ENCODE measurements at places on chromosomes 3 and 15.
A peak's percentile ranks its signal among the peaks of the same experiment; 100 is the strongest.

GRCh38 chr15:98904544-98904943 is 103.0 kb downstream of the PGPEP1L start:
- no peak overlapping the region for H3K4me3 ChIP-seq
- peaks cover 20% of the 10 kb centered on the region for H3K36me3 ChIP-seq
- peaks cover 4% of the 10 kb centered on the region for H3K4me1 ChIP-seq
- no peak overlapping the region for H3K27ac ChIP-seq
- no peaks in the 10 kb centered on the region for H3K27me3 ChIP-seq

DNA sequence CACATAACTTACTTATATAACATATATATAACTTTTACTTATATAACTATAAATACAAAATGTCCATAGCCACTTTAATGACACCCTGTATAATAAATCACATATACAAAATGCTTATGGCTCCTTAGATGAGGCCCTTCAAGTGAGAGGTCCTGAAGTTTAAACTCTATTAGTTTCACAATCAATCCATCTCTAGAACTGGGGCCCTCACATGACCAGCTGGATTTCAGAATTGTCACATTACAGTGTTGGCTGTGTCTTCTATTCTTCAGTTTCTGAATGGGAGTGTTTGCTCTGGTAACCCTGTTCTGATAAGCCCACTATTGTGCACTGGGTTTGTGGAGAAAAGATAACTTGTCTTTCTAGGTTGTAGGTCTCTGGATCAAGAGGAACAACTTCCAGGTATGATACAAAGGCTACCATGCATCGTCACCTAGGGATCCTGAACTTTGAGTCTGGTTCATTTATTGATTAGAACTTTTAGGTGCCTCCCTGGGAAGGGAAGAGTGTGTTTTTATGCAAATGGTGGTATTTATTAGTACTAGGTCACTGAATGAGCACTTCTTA is 107.9 kb downstream of the DNAH12 start:
- H3K27me3 ChIP-seq = no peaks in the 10 kb centered on the region
- H3K27ac ChIP-seq = no peak overlapping the region
- H3K4me1 ChIP-seq = no peaks in the 10 kb centered on the region
- H3K4me3 ChIP-seq = no peak overlapping the region

DNA sequence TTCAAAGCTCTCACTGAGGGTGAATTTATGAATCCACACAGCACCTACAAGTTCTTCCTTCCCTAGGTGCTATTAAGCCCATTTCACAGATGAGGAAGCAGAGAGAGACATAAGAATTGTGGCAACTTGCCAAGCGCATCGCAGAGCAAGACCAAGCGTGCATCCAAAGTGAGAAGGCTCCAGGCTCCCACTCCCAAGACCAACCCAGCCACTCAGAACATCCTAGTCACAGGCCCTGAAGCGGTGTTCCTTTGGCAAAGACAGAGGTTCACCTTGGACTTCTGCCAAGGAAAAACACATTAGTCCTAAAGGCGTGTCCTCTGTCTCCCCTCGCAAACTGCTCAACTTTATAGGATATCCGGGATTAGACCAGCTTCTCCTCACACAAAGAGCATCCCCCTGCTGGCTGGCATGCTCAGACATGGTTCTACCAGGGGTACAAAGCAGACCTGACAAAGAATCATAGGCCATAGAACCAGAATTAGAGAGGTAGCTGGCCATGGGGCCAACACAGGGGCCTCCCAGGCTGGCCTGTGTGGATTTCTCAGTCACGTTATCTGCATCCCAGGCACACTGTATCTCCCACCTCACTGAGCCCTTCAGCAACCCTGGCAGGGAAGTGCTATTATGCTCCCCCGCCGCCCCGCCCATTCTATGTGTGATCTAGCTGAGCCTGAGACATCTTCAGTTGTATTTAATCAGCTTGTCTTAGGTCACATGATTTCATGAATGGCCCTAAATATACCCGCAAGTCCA is 160.2 kb downstream of the FOXP1 start:
- 0 out of 2 replicates have a peak, but pooled peaks cover 2% of the 10 kb centered on the region for H3K4me1 ChIP-seq
- H3K36me3 ChIP-seq = no peaks in the 10 kb centered on the region
- no peaks in the 10 kb centered on the region for H3K27me3 ChIP-seq

- no peak within 1 kb of the TSS for H3K4me3 ChIP-seq
- H3K27ac ChIP-seq = no peak within 1 kb of the TSS
- DNase-seq = no peak
- H3K36me3 ChIP-seq = no peaks in the 10 kb centered on the region
Observed at GRCh38 chr15:90868261-90868689, at the start of gene FURIN. Gene FURIN, plus strand, starts transcription at chr15:90868588. Its CDS starts 7,153 bp downstream, at chr15:90875741.

DNA sequence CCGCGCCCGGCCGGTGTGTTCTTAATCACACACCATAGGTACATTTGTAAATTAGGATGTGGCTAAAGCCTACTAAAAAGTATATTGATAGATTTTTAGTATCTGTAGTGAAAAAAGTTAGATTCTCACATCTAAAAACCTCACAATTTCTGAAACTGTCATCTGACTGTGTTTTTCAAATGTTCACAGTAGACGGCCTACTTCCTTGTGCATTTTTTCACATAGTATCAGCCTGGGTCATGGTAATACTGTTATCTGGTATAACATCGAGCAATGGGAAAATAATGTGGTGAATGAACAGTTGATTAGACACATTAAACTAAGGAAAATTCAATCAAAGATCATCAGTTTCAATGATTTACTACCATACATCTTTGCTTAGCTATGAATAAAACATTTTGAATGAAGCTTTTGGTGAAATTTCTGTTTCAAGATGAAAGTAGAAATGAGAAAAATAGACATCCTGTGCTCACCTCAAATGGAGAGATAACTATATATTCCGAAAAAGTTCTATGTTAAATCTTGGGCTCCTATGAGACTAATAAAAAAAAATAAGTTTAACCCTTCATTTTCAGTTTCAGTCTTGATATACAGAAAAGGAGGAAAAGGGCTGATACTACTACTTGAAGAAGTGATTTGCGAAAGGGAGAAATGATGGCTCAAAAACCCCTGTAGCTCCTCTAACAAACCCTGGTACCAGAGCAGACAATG is 262.7 kb downstream of the ZBTB20 start:
- no peaks in the 10 kb centered on the region for H3K36me3 ChIP-seq
- H3K27ac ChIP-seq = no peak overlapping the region
- no peak for DNase-seq
- no peaks in the 10 kb centered on the region for H3K27me3 ChIP-seq

DNA sequence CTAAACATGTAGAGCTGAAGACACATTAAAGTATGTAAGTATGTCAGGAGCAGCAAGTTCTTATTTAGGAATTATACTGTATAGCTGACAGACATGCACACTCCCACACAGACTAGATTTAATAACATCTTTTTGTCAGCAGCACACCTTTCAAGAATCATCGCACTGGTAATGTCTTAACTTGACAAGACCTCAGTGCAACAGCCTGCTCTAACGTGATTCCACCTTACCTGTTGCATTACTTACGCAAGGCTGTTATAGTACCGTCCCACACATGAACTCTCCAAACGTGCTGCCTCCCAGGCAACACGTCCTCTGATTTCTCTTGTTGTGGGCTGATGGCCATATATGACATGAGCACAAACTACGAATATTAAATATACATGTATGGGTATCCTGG is 11.9 kb downstream of the CHRM5 start:
- no peak overlapping the region for H3K4me3 ChIP-seq
- no peak for DNase-seq
- no peaks in the 10 kb centered on the region for H3K36me3 ChIP-seq

- no peak overlapping the region for H3K4me3 ChIP-seq
- H3K27me3 ChIP-seq = no peaks in the 10 kb centered on the region
- no peak overlapping the region for H3K27ac ChIP-seq
- H3K4me1 ChIP-seq = peaks cover 2% of the 10 kb centered on the region
- H3K36me3 ChIP-seq = no peaks in the 10 kb centered on the region
- DNase-seq = no peak
Observed at GRCh38 chr3:123385499-123385898, 63.4 kb downstream of the ADCY5 start.

DNA sequence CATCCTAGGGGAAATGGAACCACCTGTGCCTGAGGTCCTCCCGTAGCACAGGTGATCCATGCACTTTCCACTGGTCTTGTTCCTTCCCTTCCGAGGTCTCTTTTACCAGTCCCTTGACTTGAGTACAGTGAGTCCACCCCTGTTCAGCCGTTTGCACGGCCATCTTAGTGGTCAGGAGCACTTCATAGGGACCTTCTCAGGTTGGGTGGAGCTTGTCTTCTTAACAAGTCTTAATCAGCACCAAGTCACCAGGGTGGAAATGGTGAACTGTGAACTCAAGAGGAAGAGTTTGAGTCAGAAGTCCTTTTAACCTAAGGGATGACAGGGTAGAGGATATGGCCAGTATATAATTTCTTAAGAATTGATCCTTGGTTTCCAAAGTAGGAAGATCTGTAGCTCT is 21.4 kb downstream of the ARL8B start:
- no peak overlapping the region for H3K27ac ChIP-seq
- no peak overlapping the region for H3K4me3 ChIP-seq
- H3K36me3 ChIP-seq = peaks cover 47% of the 10 kb centered on the region
- DNase-seq = no peak
- H3K27me3 ChIP-seq = no peaks in the 10 kb centered on the region

DNA sequence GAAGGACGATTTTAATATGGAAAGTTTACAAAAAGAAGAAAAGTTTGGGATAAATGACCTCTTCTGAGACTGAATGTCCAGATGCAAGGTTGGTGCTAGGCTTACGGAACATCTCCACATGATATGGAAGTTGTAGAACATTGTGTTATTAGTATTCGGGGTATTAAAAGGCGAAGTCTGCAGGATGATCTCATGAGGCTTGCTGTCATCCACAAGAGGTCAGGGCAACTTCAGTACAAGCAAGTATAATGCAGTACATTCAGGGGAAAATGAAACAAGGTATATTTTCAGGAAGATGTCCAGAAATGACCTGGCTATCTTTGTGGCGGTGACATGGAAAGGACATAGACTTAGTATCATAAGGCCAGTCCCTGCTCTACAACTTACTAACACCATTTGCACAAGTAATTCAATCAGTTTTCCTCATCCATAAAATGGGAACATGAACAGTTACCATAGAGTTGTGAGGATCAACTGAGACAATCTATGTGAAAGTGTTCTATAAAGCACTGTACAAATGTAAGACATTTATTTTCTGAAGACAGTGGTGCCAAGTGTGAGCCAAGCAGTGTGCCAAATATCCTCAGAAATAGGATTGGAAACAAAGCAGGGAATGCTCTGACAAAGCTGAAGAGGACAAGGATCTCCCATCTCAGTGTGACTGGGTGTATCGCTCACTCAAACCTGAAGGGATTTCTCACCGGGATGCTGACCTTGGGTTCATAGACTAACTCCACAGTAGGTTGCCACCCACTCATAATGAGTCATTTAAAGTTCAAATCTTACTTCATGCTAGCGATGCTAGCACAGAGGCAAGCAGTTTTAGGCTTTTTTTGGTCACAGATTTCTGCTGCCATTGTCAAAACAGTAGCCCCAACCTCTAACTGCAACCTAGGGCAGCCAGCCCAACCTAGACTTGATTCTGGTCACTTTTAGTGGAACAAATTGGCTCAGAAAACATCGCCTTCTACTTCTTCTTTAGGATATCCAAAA is 118.3 kb downstream of the TIGIT start:
- H3K4me3 ChIP-seq = no peak overlapping the region
- H3K27me3 ChIP-seq = no peaks in the 10 kb centered on the region
- no peak for DNase-seq
- no peaks in the 10 kb centered on the region for H3K36me3 ChIP-seq
- H3K27ac ChIP-seq = peak overlapping the region; percentile 78
- peaks cover 26% of the 10 kb centered on the region for H3K4me1 ChIP-seq

- H3K4me3 ChIP-seq = no peak overlapping the region
- H3K27me3 ChIP-seq = no peaks in the 10 kb centered on the region
- no peak overlapping the region for H3K27ac ChIP-seq
- 0 out of 2 replicates have a peak, but pooled peaks cover 3% of the 10 kb centered on the region for H3K4me1 ChIP-seq
- H3K36me3 ChIP-seq = no peaks in the 10 kb centered on the region
Observed at GRCh38 chr15:48062148-48062872, 58.5 kb upstream of the SLC24A5 start.

GRCh38 chr15:80531796-80532195 is 127.6 kb downstream of the ARNT2 start:
- H3K27ac ChIP-seq = no peak overlapping the region
- no peak overlapping the region for H3K4me3 ChIP-seq
- no peak for DNase-seq
- H3K36me3 ChIP-seq = peaks cover 20% of the 10 kb centered on the region

DNA sequence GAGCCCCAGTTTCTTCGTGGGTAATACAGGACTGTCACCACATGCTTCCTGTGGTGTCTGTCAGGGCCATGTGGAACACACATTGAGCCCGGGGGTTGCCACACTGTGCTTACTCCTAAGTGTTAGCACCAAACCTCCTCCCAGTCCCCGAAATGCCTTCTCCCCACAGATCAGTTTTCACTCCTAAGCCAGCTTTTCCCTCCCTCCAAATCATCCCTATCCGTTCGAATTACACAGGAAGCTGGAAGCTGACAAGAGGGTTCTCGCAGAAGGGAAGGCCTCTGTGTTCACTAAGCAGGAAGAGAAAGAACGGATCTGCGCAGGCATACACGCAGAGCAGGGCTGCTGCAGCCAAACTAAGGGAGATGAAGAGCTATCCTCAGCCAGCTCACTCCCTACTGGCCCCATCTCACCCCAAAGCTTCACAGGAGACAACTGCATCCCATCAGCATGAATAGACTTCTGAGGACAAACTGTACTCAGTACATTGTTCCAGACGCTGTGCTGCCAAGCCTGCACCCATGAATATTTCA is 32.3 kb downstream of the XXYLT1 start:
- DNase-seq = peak; percentile 24
- H3K4me3 ChIP-seq = no peak overlapping the region
- H3K36me3 ChIP-seq = peaks cover 27% of the 10 kb centered on the region
- H3K27ac ChIP-seq = no peak overlapping the region
- H3K4me1 ChIP-seq = peaks cover 5% of the 10 kb centered on the region

DNA sequence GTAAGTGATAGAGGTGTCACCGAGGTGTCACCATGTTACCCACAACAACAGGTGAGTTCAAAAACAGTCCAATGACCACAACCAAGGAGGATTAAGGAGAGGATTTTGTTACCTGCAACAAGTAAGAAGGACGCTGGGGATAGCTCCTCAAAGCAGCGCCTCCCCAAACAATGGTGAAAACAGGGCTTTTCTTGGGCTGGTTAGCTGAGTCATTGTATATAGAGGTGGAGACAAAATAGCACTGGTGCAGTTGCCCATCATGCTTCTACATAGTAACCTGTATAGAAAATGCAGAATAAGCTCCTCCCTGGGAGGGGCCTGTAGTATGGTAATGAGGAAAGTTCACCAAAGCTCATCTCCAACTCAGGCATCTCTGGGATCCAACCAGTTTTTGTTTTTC is 116.9 kb upstream of the EIF1B start:
- H3K4me3 ChIP-seq = no peak overlapping the region
- DNase-seq = peak; percentile 47
- H3K36me3 ChIP-seq = no peaks in the 10 kb centered on the region
- H3K27ac ChIP-seq = no peak overlapping the region

DNA sequence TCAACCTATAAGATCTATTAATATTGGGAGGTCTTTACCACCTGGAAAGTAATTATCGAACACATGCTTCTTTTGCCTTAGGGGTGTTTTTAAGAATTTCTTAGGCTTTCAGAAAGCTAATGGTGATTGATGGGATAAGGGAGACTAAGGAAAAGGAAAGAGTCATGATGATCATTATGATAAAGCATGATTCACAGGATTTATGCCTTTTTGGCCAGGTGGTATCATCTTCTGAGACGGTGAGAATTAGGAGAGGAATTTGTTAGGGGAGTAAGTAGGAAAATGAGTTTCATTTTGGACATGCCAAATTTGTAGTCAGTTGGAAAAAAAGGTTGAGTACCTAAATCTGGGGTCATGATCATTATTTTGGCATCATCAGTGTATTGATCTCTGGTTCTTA is 8.9 kb downstream of the ARMC8 start:
- no peak overlapping the region for H3K4me3 ChIP-seq
- peaks cover 26% of the 10 kb centered on the region for H3K36me3 ChIP-seq

All from H9 (cell line).